Endothelial cell of umbilical vein (primary cell): ENCODE measurements at places on chromosomes 6 and 20. TPM values are rescaled to one million over a fixed set of nuclear protein-coding genes. Genes with fewer than 3 reads are reported as not detected.
A peak's percentile ranks its signal among the peaks of the same experiment; 100 is the strongest.

LY6G6F gene
- polyA plus RNA-seq = not detected in 2 replicates

FAM209B gene
- 0.22 TPM in 1 of 2 replicates, not detected in the other for polyA plus RNA-seq

CPXM1 gene
- polyA plus RNA-seq = 18.9 and 21.3 TPM in 2 replicates

- no peak for DNase-seq
Measured at GRCh38 chr6:142542704-142543233, 241.0 kb downstream of the ADGRG6 start.

DNA sequence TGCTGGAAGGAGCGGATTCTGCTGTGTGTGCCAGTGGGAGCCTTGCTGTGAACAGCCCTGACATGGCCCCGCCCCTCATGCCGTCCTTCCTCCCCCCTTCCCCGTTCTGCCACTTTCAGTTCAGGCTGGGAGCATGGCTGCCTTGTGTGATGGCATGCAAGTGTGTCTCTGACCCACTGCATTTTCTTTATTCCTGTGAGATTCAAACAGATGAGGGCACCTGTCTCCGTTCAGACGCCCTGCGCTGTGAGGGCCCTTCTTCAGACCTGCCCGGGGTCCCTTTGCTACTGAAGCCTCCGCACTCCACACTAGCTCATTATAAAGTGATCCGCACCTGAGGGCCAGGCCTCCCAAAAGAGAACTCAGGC, 88.3 kb downstream of the TAF4 start:
- DNase-seq = no peak

DNA sequence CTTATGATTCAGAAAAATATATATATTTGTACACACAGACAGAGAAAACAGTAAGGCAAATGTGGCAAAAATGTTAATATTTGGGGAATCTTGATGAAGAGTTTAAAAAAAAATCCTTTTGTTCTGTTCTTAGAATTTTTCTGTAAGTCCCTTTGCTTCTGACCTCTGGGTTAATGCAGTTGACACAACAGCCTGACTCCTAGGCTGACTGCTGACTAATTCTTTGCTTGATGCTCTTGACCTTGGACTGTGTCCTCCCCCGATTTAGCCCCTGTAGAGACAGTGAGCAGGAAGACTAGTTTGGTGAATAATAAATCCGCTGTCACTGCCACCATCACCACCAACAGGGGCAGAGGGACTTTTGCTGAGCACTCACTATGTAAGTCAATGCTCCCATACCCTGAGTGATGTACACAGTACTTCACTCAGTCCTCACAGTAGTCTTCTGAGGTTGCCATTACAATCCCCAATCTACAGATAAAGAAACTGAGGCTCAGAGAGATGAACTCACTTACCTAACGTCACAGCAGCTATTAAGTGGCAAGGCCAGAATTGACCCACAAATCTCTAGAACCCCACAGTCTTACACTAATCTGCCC, 71.7 kb downstream of the SNX5 start:
- no peak for DNase-seq

GRCh38 chr6:21800948-21801438, 207.4 kb downstream of the SOX4 start:
- no peak for DNase-seq

DNA sequence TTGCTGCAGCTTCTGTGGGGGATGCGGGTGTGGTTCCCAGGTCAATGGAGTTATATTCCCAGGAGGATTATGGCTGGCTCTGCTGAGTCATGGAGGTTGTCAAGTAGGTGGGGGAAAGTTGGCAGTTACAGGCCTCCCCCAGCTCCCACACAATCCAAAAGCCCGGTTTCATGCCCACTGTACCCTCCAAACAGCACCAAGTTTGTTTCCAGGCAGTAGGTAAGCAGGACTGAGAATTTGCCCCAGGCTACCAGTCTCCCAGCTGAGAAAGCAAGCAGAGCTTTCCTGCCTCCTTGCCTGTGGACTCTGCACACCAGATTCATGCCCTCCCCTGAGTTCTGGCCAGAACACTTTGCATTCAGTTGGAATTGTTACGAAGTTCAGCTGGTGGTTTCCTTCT, 578.2 kb downstream of the MEI4 start:
- no peak for DNase-seq

- DNase-seq = peak; percentile 36
Measured at GRCh38 chr20:62303340-62304226, 786 bp downstream of the ADRM1 start.

GRCh38 chr6:79305020-79305419, 70.5 kb upstream of the HMGN3 start:
- DNase-seq = no peak

OOEP gene
- 0.19 and 0.21 TPM in 2 replicates for polyA plus RNA-seq

GRCh38 chr20:4585104-4585753, 136.5 kb upstream of the PRND start:
- DNase-seq = no peak

DNA sequence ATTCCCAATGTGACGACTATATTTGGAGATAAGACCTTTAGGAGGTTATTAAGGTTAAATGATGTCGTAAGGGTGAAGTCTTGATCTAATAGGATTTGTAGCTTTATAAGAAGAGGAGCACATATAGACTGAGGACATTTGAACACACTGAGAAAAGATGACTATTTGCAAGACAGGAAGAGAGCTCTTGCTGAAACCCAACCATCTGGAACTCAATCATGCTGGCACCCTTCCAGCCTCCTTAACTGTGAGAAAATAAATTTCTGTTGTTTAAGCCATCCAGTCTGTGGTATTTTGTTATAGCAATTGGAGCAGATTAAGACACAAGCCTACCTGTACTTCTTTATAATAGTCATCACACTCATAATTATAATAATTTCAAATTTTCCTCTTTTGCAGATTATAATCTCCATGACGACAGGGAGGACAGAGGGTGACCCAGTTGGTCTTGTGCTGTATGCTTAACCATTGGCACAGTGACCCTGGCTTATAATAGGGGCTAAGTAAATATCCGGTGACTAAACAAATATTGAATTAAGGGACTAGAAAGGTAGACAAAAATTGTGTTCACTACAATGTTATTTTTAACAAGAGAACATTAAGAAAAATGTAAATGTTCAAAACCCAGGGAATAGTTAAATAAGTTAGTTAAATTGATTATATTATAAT, 206.4 kb upstream of the HDDC2 start:
- peak; percentile 6 for DNase-seq

DNA sequence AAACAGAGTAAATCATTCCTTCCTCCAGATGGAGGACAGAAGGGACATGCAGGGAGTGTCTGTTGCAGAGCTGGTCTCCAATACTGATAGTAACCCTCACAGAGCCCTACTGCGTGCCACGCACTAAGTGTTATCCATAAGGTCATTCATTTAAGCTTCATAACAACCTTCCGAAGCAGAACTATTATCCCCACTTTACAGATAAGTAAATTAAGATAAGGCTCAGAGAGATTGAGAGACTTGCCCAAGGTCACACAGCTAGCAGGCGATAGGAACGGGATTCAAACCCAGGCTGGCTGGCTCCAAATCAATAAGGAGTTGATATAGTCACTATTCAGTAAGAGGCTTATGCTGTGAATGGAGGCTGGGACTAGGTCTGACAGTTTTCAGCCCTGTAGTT, 30.6 kb downstream of the CPNE5 start:
- no peak for DNase-seq

DNA sequence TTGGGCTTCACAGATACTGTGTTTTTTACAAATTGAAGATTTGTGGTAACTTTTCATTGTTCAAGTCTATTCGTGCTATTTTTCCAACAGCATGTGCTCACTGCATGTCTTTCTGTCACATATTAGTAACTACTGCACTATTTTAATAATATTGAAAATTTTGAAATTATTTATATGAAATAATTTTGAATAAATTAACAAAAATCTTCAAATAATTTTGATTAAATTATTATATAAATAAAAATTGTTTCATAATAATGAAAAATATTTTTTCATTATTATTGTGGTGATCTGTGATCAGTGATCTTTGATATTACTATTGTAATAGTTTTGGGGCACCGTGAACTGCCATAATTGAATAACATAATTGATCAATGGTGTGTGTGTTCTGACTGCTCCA, 204.1 kb downstream of the OGFRL1 start:
- no peak for DNase-seq

- no peak for DNase-seq
Measured at GRCh38 chr20:8242827-8243724, 111.0 kb downstream of the PLCB1 start.

DNA sequence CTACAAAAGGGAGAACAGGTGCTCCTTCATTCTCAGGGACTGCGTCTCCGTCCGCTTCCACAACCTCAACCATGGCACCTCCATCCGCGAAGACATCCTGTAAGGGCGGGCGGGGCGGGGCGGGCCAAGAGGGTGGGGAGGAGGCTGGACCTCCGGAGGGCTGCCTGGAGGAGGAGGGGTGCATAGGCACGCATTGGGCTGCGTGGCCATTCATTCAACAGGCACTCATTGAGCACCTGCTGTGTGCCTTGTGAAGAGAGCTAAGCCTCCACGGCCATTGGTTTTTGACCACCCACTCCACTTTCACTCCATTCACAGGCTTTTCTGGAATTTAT, 435 bp downstream of the ZSWIM3 start:
- no peak for DNase-seq

OXT gene
- polyA plus RNA-seq = not detected in 2 replicates

GRCh38 chr6:90230548-90231215, 66.0 kb downstream of the BACH2 start:
- peak; percentile 79 for DNase-seq
